ENCODE measurements at places on chromosomes 1 and 21. TPM values are rescaled to one million over a fixed set of nuclear protein-coding genes. Genes with fewer than 3 reads are reported as not detected.

Gene RAB7B
- 1.7 TPM for total RNA-seq

Gene SIPA1L2
- total RNA-seq, result 66.5 TPM

Gene MFAP2
- total RNA-seq, result 9.5 TPM

Gene ARTN
- not detected for total RNA-seq

Gene TMEM54
- 269 TPM for total RNA-seq

Gene TMEM200B
- not detected for total RNA-seq

Gene ASPM
- 7.6 TPM for total RNA-seq

Gene C1orf53
- total RNA-seq, result not detected

DNA sequence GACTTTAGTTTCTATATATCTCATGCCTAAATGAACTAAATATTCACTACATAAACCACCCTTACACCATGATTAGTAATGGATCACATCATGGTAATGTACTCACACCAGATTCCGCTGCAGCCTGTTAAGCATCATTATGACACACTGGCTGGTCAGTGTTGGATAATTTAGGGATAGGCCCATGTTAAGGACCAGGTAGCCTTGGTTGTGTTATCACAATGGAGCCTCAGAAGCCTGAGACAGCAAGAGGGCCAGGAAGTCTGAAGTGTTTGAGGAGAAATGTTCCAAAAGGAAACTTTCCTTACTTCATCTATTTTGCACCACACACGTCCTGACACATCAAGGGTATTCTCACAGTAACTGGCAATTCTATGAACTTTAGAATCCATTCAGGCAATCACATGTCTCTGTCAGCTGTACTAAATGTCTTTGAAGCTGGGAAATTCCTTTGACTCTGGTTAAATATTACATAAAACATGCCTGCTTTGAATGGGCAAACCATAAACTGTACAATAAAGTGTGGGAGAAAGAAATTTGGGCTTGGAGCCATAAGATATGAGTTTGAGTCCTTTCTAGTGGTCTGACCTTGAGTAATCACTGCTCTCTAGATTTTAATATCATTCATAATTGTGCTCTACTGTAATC is 105.3 kb upstream of the DPT start:
- no peaks in the 10 kb centered on the region for H3K27me3 ChIP-seq
- H3K27ac ChIP-seq, result peak overlapping the region; percentile 57
- DNase-seq, result no peak

- peaks cover 6% of the 10 kb centered on the region for H3K27me3 ChIP-seq
- H3K4me3 ChIP-seq, result no peak overlapping the region
- H3K4me1 ChIP-seq, result no peaks in the 10 kb centered on the region
- no peak overlapping the region for H3K27ac ChIP-seq
- no peak for DNase-seq
These were observed 49.9 kb upstream of the TRABD2B start for GRCh38 chr1:48047116-48047515.

GRCh38 chr1:154629061-154629674 is 21.2 kb upstream of the ADAR start:
- no peak overlapping the region for H3K27ac ChIP-seq
- peaks cover 31% of the 10 kb centered on the region for H3K4me1 ChIP-seq
- peaks cover 3% of the 10 kb centered on the region for H3K36me3 ChIP-seq
- no peak overlapping the region for H3K4me3 ChIP-seq
- no peak for DNase-seq

DNA sequence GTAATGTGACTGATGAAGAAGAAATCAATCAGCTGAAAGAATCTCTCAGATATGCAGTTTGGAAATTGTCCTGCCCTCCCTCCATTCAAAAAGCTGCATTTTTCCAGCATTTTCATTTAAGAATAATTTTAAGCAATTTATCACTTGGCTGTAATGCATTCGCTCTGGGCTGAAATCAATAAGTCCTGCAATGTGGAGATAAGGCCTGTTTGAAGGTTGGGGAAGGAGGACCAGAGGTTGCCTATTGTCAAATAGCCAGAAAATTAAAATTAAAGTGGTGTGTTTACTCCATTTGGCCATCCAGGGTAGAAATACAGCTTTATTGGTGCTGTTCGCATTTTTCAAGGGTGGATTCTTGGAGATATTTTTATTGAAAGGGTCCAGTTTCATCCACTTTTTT is 187.6 kb upstream of the NFIA start:
- no peak overlapping the region for H3K27ac ChIP-seq
- no peak for DNase-seq
- no peaks in the 10 kb centered on the region for H3K27me3 ChIP-seq
- no peak overlapping the region for H3K4me3 ChIP-seq
- H3K4me1 ChIP-seq, result no peaks in the 10 kb centered on the region

GRCh38 chr1:214318356-214318755 is 37.4 kb downstream of the SMYD2 start:
- H3K4me3 ChIP-seq, result no peak overlapping the region
- DNase-seq, result no peak
- no peaks in the 10 kb centered on the region for H3K27me3 ChIP-seq
- no peak overlapping the region for H3K27ac ChIP-seq

GRCh38 chr1:25541889-25542658 is 1.3 kb upstream of the LDLRAP1 start:
- no peak overlapping the region for H3K4me3 ChIP-seq
- no peaks in the 10 kb centered on the region for H3K27me3 ChIP-seq
- H3K36me3 ChIP-seq, result no peaks in the 10 kb centered on the region
- H3K4me1 ChIP-seq, result peaks cover 21% of the 10 kb centered on the region
- no peak for DNase-seq

DNA sequence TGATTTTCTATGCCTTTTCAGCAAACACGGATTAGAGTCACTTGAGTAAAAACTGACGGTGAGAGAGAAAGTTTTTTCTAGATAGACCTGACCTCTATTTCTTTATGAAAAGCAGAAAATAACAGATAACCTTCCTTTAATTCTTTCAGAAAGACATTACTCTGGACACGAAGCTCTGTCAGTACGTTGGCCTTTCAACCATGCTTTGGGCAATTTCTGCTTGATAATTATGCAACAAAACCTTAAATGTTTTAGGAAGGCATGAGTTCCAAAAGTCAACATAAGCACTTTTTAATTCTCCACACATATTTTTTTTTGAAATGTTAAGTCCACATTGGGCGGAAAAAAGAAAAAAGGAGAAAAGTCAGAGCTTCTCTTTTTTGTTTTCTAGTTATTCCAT is 137.8 kb downstream of the AKT3 start:
- DNase-seq, result no peak
- H3K27ac ChIP-seq, result no peak overlapping the region
- no peaks in the 10 kb centered on the region for H3K4me1 ChIP-seq
- H3K4me3 ChIP-seq, result no peak overlapping the region
- no peaks in the 10 kb centered on the region for H3K36me3 ChIP-seq

DNA sequence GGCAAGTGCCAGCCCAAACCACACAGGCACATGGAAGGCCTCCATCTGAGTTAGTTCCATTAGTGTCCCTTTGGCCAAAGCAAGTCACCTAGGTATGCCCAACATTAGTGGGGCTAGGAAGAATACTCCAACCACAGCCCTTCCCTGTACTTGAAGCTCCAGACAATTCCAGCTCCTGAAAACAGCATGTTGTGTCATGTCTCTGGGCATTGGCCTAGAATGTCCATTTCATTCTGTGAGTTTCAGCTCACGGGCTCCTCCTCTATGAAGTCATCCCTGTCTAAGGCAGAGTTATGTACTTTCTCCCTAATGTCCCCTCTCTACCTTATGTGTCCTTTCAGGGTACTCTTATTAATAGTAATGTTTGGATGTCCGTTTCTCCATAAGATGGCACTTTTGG is 96.5 kb upstream of the SPATA6 start:
- H3K4me3 ChIP-seq, result no peak overlapping the region
- DNase-seq, result no peak
- H3K27me3 ChIP-seq, result no peaks in the 10 kb centered on the region
- H3K4me1 ChIP-seq, result no peaks in the 10 kb centered on the region

DNA sequence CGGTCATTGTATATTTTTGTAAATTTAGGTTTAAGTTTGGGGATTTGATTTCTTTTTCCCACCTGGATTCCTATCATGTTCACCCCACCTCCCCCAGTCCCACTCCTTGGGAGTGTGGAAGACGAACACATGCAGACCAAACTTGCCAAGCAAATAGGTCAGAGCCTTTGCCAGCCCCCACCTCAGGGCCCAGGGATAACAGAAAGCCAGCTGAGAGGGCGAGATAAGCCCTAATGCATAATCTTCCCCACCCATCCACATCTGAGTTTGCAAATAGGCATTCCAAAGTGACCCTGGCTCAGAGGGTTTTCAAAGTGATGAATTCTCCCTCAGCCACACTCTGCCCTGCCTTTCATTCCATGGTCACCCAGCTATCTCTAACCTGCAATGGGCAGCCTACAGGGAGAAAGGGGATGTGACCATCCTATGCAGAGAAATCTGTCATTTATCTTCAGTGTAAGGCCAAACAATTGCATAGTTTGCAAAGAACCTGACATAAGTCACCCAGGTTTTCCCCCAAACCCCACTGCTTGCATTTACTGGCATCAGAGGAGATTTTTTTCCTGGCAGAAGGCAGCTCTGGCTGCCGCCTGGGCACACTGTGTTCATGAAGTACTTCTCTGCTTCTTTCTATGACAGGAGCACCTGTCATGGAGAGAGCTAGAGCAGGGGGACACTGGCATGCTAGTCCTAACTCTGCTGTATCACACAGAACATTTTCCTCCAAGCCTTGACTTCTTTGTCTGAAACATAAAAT is 69.0 kb upstream of the NFIA start:
- no peak for DNase-seq
- no peak overlapping the region for H3K4me3 ChIP-seq
- H3K4me1 ChIP-seq, result no peaks in the 10 kb centered on the region
- no peaks in the 10 kb centered on the region for H3K27me3 ChIP-seq
- H3K27ac ChIP-seq, result no peak overlapping the region

- no peak for DNase-seq
- H3K27ac ChIP-seq, result no peak overlapping the region
- H3K27me3 ChIP-seq, result no peaks in the 10 kb centered on the region
These were observed 48.0 kb downstream of the MRPL37 start for GRCh38 chr1:54247863-54248515.

GRCh38 chr1:2119886-2120285 is 69.7 kb downstream of the PRKCZ start:
- H3K36me3 ChIP-seq, result no peaks in the 10 kb centered on the region
- no peak for DNase-seq
- H3K27ac ChIP-seq, result no peak overlapping the region
- no peaks in the 10 kb centered on the region for H3K27me3 ChIP-seq

DNA sequence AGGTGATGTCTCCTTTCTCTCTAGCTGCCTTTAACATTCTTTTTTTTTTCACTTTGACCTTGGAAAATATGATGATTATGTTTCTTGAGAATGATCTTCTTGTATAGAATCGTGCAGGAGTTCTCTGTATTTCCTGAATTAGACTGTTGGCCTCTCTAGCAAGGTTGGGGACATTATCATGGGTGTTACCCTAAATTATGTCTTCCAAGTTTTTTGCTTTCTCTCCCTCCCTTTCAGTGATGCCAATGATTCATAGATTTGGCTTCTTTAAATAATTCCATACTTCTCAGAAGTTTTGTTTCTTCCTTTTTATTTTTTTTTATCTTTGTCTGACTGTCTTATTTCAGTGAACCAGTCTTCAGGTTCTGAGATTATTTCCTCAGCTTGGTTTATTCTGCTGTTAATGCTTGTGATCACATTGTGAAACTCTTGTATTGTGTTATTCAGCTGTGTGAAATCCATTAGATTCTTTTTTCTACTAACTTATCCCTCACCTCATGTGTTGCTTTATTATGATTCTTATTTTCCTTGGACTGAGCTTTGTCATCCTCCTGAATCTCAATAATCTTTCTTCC is 268.4 kb upstream of the NRIP1 start:
- no peaks in the 10 kb centered on the region for H3K27me3 ChIP-seq
- H3K4me3 ChIP-seq, result no peak overlapping the region
- no peak for DNase-seq
- H3K27ac ChIP-seq, result no peak overlapping the region

DNA sequence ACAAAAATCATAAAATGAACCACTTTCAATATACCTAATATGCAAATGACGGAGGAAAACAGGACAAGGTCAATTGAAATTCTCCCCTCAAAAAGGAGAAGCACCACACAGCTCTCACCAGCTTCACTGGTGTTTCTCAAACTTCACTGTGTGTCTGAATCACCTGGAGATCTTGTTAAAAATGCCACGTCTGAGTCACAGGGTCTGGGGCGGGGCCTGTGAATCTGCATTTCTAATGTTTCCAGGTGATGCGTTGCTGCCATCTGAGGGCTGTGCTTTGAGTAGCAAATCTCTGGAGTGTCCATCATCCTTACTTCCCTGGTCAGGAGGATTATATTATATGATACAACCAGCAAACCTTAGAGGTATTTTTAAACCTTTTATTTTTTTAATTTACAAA is 9.0 kb downstream of the CLDN19 start:
- no peak overlapping the region for H3K4me3 ChIP-seq
- DNase-seq, result no peak
- H3K36me3 ChIP-seq, result no peaks in the 10 kb centered on the region

GRCh38 chr1:172024516-172024915 is 183.2 kb downstream of the DNM3 start:
- no peak overlapping the region for H3K4me3 ChIP-seq
- DNase-seq, result no peak
- no peaks in the 10 kb centered on the region for H3K4me1 ChIP-seq
- no peaks in the 10 kb centered on the region for H3K27me3 ChIP-seq

- H3K27me3 ChIP-seq, result no peaks in the 10 kb centered on the region
- H3K27ac ChIP-seq, result no peak overlapping the region
- H3K36me3 ChIP-seq, result no peaks in the 10 kb centered on the region
- DNase-seq, result no peak
- no peak overlapping the region for H3K4me3 ChIP-seq
These were observed 30.7 kb downstream of the GRHL3 start for GRCh38 chr1:24349891-24350290.

DNA sequence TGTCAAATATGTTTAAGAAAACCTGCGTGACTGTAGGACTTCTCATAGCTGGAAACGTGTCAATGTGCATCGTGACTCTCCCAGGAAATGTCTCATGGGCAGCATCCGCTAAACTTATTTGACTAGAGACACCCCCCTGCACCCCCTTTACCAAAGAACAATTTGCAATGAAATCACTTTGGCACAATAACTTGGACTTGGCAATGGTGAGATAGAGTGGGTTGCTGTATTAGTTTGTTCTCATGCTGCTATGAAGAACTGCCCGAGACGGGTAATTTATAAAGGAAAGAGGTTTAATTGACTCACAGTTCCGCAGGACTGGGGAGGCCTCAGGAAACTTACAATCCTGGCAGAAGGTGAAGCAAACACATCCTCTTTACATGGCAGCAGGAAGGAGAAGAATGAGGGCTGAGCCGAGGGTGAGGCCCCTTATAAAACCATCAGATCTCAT is 13.8 kb downstream of the CLDN14 start:
- no peak overlapping the region for H3K27ac ChIP-seq
- H3K4me3 ChIP-seq, result no peak overlapping the region
- H3K36me3 ChIP-seq, result no peaks in the 10 kb centered on the region

Measured in stomach (tissue), 19 donors.